ENCODE measurements at places on chromosomes 1 and 21.

DNA sequence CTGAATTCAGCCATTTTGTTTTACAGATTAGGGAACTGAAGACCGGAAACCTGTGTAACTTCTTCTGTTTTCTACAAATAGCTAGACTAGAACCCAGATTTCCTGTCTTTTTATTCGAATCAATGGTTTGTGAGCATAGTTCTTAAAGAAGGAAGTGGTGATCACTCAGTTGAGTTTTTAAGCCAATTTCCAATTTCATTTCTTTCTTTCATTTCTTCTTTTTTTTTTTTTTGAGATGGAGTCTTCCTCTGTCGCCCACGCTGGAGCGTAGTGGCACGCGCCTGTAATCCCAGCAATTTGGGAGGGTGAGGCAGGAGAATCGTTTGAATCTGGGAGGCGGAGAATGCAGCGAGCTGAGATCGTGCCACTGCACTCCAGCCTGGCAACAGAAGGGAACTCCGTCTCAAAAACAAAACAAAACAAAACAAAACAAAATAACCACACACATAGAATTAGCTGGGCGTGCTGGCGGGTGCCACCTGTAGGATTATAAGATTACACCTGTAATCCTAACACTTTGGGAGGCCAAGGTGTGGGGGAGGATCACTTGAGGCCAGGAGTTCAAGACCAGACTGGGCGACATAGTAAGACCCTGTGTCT is 3.0 kb upstream of the MDM4 start:
- DNase-seq = no peak

- DNase-seq = no peak
Measured at GRCh38 chr1:176174108-176174507, 33.0 kb downstream of the COP1 start.

- no peak for DNase-seq
Measured at GRCh38 chr1:28341591-28341990, 12.8 kb downstream of the MED18 start.

DNA sequence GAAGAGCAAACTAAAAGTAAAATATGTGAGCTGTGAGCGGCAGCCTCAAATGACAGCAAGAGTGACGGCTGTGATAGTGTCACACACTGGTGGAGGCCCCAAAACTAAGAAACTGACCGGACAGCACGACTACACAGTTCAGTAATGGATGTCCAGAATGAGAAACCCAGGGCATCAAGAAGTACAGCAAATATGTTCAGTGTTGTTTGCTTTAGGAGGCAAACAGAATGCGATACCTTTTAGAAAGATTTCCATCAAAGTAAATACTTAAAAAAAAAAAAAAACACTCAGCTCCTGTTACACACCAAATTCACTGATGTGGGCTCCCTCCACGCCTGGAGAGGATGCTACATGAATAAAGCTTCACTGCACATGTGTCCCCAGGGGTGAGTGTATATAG is 1.1 kb upstream of the PKP1 start:
- no peak for DNase-seq

DNA sequence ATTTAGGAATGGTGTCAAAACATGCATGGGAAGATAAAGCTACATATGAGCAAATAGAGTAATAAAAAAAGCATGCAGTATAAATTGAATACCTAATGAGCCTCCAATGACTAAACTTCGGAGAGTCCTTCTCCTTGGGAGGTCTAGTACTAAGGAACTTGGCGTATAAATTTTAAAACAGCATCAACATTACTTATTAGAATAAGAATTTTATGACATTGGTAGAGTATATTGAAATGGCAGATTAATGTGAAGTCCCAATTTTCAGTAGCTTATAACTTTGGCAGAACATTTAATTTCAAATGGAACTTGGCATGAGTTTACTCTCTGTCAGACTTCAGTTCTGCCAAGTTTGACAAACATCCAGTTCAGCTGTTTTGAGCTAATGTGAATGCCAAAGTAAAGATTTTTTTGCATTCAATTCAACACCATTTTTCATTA is 104.7 kb upstream of the RGS18 start:
- DNase-seq = no peak

GRCh38 chr1:11991969-11992676 is 11.9 kb downstream of the MFN2 start:
- no peak for DNase-seq

- DNase-seq = no peak
Measured at GRCh38 chr1:47813970-47814369, 183.2 kb downstream of the TRABD2B start.
